ENCODE measurements at places on chromosomes 7 and 10.

GRCh38 chr7:44416941-44417340, 73.5 kb downstream of the NUDCD3 start:
- DNase-seq = no peak

DNA sequence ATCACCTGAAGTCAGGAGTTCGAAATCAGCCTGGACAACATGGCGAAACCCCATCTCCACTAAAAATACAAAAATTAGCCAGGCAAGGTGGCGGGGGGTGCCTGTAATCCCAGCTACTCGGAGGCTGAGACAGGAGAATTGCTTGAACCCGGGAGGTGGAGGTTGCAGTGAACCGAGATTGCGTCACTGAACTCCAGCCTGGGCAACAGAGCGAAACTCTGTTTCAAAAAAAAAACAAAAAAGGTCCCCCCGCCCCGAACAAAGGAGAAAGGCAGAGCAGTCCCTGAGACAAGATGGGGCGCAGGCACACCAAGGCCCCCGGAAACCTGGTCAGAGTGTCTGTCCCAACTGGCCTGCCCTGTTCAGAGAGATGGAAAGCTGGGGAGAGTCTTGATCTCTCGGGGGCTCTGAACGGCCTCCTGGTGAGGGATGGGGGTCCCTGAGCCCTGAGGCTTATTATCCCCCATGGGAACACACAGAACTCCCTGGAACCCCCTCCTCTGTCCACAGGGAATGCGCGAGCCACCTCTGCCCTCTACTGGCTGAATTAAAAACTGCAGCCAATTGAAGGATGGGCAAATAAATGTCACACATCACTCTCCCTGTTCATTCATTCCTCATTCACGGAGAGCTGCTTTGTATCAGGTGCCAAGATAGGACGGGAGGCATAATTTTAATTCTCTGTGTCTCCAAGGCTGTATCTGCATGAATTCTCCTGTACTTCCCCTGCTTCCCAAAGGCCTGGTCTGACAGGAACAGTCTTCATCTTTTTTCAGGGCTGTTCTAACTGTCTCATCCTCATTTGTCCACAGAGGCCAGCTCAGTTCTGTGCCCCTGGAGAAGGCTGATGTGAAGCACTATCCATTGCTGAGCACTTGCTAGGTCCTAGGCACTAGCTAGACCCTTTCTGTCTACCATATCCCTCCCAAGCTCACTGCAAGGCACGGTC, 28.9 kb downstream of the MAT1A start:
- DNase-seq = no peak

GRCh38 chr10:93028883-93029282, 31.7 kb upstream of the CYP26C1 start:
- DNase-seq = no peak

- DNase-seq = no peak
These were observed 876.2 kb upstream of the AUTS2 start for GRCh38 chr7:68722044-68722443.

GRCh38 chr10:8088504-8088903, 34.0 kb downstream of the GATA3 start:
- DNase-seq = no peak

- no peak for DNase-seq
These were observed 566.0 kb downstream of the SUGCT start for GRCh38 chr7:40700653-40701421.

GRCh38 chr10:6195376-6195775, 7.4 kb upstream of the PFKFB3 start:
- DNase-seq = no peak

DNA sequence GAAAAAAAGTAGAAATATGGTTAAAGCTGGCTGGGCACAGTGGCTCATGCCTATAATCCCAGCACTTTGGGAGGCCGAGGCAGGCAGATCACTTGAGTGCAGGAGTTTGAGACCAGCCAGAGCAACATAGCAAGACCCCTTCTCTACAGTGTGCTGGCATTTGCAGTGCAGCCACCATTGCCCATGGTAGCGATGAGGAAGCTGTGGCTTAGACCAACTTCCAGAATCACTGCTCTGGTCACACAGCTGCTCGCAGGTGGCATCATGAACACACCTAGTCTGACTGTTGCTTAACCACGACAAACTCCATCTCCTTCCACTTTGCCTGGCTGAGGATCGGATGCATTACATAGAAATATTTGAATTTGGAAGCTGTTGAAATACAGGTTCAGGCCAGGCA, 137.1 kb downstream of the CUX1 start:
- DNase-seq = peak; percentile 12

- DNase-seq = no peak
These were observed 47.0 kb downstream of the KIAA1217 start for GRCh38 chr10:24255881-24256311.

GRCh38 chr7:67021260-67021659, 24.6 kb downstream of the TYW1 start:
- no peak for DNase-seq

DNA sequence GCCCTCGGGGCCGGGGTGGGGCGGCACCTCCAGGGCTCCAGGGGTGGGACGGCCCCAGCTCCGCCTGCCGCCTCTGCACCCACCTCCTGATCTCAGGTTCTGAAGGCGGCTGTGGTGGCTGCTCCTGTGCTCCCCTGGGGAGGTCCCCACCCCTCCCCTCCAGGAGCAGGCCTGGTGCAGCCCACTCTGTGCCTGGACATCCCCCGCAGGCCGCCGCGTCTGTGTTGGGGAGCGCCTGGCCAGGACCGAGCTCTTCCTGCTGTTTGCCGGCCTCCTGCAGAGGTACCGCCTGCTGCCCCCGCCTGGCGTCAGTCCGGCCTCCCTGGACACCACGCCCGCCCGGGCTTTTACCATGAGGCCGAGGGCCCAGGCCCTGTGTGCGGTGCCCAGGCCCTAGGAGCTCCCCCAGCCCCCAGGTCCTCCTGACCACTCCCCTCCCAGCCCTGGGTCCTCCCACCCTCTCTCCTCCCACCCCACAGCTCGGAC, 5.5 kb downstream of the CYP2W1 start:
- no peak for DNase-seq

GRCh38 chr10:105963334-105963884, 1201.1 kb downstream of the SORCS1 start:
- DNase-seq = no peak

GRCh38 chr10:128338951-128339350, 212.7 kb upstream of the MKI67 start:
- DNase-seq = no peak

- DNase-seq = peak; percentile 77
These were observed 12.0 kb downstream of the IFRD1 start for GRCh38 chr7:112462236-112462635.

DNA sequence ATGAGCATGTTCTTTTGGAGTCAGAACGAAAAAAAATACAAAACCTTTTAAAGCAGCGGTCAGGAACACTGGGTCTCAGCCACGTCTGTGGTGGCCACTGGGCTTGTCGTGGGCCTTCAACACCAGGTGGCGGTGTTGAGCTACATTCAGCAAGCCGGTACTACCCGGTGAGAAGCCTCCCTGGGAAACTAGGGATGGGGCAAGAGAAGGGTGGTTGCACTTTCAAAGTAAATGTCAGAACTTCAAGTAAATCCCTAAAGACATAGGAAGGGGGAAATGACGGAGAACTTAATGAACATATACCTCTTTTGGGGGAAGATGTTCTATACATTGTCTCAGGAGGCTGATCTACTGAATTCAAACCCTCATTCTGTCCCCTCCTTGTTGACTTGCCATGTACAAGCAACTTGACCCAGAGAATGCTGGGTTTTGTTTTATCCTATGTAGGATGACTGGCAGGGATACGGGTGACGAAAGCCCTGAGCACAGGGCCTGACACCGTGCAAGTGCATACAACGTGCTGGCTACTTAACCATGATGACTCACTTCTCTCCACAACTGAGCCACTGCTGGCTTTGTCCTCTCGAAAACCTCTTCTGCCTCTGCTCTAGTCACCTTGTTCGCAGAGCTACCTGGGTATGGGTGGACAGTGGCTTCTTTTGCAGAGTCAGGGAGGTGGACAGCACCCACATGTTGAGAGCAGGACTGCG, 49.0 kb upstream of the BAMBI start:
- peak; percentile 67 for DNase-seq

- DNase-seq = no peak
These were observed 20.3 kb downstream of the CACUL1 start for GRCh38 chr10:118734475-118734874.

DNA sequence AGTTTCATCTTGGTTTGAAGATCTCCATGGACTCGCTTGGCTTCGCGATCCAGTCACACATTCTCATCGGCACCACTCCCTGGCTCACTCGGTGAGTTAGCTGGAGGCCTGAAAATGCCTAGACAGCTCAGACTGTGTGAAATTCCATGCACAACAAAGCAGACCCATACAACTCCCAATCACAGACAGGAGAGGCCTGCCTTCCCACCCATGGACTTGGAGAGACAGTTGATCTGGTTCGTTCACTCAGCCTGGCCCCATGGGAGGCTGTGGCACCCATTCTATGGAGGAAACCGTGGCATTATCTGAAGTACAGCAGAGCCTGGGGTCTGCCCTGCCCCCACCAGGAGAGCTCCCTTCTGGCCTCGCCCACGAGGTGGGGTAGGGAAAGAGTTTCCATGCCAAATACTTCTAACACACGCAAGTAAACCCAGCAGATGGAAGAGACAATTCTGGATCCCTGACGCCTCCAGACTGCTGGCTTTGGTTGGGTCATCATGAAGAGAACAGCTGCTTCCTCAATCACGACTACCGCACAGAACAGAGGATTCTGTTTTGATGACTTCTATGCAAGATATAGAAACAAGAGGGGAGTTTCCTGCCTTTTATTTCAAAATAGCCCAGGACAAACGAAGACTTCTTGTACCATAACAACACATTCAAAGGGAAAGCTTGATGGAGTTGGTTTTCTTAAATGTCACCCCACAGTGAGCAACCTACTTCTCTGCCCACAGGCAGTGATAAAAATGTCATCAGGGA, 15.9 kb downstream of the FAM53B start:
- DNase-seq = no peak

DNA sequence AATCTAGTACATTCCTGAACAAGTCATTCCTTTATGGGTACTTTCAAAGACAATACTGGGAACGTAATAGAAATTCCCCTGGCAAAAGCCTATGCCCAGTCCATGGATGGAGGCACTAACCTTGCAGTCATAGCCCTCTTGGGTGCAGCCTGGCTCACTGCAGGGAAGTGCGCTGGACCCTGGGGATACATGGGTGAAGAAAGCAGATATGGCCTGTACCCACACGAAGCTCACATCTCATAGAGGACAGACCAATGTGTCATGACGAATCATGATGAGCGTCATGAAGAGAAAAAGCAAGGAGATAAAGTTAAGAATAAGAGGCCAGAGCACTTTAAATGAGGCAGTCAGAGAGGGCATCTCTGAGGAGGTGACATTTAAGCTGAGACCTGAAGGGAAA, 11.8 kb downstream of the PRLHR start:
- DNase-seq = no peak

GRCh38 chr10:126101325-126101724, 205.0 kb downstream of the FANK1 start:
- DNase-seq = no peak

DNA sequence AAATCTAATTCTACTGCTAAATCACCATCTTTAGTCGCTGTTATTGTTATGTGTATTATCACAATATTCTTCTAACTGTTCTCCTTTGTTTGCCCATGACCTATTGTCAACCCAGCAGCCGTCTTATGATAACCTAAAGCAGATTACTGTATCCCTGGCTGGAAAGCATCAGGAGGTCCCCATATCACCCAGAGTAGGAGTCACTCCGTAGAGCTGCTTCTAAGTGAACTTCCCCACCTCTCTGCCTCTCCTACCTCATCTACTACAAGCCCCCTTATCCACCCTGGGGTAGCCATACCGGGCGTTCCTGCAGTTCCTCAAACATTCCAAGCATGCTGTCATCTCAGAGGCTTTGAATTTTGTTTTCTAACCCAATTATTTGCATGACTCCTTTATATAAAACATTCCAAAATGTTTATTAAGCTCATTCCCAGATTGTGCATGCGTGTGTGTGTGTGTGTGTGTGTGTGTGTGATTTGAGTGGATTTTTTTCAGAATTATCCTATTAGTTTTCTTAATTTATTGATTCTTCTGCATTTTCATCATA, 39.7 kb downstream of the POU6F2 start:
- DNase-seq = no peak

GRCh38 chr10:132230557-132231210, 43.9 kb downstream of the DPYSL4 start:
- no peak for DNase-seq

- DNase-seq = no peak
These were observed 64.0 kb downstream of the NEURL1 start for GRCh38 chr10:103557455-103557854.

DNA sequence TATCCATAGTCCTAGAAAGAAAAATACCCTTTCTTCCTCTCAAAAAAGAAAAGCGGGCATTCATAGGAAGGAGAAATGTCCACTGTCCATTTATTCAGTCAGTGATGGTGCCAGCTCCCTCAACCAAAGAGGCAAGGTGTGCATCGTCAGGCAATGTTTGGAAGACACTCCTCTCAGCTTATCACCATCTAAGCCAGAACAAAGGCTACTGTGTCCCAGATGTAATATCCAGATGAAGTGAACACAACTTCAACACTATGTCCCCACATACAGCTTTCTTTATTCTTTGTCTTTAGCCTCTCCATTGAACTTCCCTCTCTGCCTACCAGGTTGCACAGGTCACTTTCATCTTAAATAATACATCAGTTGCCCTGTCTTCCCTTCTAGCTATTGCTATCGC, 131.4 kb upstream of the RNF32 start:
- no peak for DNase-seq

DNA sequence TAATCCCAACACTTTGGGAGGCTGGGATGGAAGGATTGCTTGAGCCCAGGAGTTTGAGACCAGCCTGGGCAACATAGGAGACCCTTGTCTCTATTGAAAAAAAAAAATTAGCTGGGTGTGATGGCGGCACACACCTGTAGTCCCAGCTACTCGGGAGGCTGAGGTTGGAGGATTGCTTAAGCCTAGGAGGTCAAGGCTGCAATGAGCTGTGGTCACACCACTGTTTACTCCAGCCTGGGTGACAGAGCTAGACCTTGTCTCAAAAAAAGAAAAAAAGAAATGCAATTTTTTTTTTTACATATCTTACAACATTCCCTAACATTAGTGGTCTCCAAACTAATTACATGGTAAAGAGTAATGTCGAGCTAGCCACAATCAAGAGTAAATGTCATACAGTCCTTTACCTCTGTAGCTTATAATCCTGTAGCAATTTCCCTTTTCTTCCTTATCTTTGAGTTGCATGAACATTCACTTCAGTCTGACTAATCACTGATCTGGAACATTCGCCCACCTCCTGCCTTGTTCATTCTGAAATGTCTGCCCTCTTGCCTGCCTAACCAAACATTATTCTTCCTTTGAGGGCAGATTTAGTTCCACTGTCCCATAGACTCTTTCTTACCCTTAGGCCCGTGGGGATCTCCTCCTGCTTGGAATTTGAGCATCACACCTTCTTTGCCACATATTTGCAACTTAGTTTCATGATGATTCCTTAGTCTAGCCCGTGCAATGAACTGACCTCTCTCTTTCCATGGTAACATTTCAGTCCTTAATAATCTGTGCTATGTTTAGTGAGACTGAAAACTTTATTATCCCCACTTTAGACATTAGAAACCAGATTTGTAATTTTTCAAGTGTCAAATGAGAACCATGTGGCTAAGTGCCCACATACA, 4.8 kb upstream of the VCL start:
- DNase-seq = no peak
